ENCODE measurements at places on chromosomes 1 and 21.

GRCh38 chr1:234620272-234621126 lies 10.5 kb upstream of the IRF2BP2 start:
- DNase-seq: no peak

DNA sequence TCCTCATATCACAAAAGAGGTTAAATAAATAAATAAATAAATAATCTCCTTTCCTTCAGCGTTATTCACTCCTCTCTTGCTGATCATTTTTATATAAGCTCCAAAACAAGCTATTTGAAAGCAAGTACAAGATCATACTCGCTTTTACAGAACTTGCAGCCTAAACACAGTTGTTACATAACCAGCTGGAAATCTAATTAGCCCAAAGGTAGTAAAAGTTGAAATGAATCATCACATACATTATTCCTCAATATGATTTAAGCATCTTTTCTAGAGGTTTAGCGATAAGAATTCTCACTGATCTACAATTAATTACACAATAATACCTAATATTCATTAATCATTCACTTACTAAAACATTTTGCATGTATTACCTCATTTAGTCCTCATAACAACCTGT lies 160.2 kb downstream of the COP1 start:
- DNase-seq: no peak

GRCh38 chr1:215079456-215079855 lies 3.1 kb upstream of the KCNK2 start:
- DNase-seq: no peak

DNA sequence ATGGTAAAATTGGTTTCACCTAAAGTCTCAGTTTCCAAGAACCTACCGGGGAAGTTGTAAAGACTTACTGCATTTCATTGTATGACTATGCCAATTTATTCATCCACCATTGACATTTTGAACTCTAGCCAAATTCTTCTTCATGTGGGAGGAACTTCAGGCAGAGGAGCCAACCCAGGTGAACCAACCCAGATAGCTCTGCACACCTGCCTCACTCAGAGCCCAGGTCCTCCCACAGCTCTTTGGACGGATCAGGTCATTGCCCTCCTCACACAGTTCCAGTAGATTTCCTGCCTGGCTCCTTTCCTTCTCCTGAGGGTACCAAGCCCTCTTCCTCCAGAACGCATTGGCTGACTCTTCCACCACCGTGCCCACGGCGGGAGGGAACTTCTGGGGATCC lies 121.7 kb downstream of the DTL start:
- no peak for DNase-seq

- no peak for DNase-seq
These were observed 771 bp downstream of the RABGAP1L start for GRCh38 chr1:174160109-174160473.

DNA sequence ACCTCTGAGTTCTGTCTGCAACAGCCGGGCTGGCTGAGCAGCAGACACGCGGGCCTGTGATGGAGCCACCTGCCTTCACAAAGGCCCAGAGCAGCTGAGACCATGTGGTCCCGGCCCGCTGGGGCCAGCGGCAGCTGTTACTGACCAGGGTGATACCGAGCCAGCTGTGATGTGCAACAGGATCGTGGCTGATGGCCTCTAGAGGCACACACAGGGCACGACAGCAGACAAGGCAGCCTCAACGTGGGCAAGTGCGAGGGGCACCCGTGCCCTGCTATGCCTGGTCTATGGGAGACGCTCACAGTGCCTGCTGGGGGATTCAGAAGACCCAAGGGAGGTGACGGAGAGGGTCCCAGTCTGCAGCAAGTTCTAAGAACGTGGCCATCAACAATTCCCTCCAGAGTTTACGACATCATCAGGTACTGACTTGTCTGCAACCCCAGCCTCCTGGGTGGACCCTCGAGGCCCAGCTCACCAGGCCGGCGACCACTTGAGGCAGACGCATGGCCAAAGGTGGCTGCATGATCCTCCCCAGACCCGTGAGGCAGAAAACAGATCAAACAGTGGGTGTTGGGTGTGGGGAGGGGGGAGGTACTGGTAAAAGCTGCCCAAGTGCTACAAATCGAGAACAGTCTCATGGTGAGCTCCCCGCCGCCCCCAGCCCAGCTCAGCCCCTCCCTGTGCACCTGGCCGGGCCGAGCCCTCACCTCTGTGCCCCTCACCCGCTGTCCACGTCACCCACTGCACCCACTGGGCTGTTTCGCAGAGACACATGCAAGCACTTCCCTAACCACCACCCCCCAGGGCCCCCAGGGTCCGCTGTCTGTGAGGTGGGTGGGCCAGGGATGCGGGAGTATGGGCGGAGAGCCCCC lies 6.0 kb downstream of the POFUT2 start:
- DNase-seq: no peak

DNA sequence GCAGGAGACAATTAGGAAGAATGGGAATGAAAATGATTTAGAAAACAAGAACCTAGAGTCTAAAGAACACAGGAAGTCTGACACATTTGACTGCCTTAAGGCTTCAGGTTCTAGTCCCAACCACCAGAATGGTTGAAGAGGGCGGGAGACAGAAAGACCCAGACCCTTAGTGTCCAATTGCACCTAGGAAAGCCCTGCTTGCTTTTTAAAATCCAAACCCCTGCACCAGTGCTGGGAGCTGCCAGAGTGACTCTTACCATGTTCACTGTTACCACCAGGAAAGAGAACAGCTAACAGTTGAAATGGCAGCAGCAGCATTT lies 265 bp downstream of the CD1B start:
- DNase-seq: no peak

GRCh38 chr1:79603843-79604242 lies 597.3 kb upstream of the ADGRL4 start:
- DNase-seq: no peak

DNA sequence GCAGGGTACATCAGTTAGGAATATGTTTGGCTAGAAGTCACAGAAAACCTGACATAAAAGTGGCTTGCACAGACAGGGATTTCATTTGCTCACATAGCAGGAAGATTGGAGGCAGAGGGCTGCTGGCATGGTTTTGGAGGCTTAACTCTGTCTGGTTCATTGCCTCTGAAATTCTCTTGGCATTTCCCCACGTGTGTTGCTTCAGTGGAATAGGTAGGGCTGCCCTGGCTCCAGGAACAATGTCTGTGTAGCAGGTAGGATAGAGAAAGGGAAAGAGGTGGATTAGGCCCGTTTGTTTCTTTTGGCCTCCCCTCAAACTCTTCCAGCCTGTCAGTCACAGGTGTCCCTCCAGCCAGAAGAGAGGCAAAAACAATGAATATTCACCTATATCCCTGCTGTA lies 20.5 kb upstream of the SIPA1L2 start:
- DNase-seq: no peak

- DNase-seq: no peak
These were observed 413.7 kb downstream of the SETD4 start for GRCh38 chr21:35646606-35647005.

GRCh38 chr1:174791863-174792262 lies 207.9 kb upstream of the CACYBP start:
- DNase-seq: no peak

DNA sequence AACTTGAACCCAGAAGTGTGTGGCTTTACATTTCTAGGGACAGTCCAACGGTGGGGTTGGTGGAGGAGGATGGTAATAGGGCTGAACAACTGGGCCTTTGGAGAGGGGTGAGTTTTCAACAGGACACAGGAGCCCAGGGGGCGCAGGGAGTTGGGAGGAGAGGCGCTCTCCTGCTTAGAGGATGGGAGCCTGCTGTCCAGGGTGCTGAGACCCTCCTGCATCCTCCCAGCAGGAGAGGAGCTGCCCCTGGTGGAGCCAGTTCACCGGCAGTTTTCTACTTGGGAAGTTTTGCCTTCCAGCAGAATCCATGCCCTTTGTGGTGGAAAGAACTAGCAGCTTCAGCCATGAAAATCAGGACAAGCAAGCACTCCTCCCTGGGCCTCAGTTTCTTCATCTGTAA lies 8.6 kb downstream of the KCNC4 start:
- DNase-seq: no peak

- DNase-seq: peak; percentile 72
These were observed 83.1 kb downstream of the HHIPL2 start for GRCh38 chr1:222464841-222465210.

DNA sequence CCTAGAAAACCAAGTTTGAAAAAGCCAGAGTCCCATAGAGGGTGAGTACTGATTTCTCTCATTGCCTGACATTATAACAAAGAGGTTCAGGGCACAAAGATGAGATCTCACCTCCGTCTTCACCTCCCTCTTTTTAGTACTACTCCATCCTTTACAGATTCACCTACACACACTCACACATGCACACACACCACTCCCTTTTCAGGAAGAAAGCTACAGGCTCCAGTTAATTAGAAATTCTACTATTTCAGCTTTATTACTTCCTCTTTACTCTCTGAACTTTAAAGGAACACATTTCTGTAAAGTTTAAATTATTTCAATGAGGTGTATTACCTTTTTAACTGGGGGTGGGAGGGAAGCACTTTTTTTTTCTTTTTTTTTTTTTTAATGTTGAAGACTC lies 59.6 kb upstream of the PRDX6 start:
- DNase-seq: no peak

GRCh38 chr1:58409336-58409735 lies 137.2 kb downstream of the OMA1 start:
- DNase-seq: no peak

GRCh38 chr1:169768161-169768560 lies 26.5 kb downstream of the METTL18 start:
- DNase-seq: no peak

GRCh38 chr1:171081763-171082201 lies 8.9 kb upstream of the FMO3 start:
- DNase-seq: no peak

GRCh38 chr1:230940848-230941247 lies 37.8 kb downstream of the TTC13 start:
- no peak for DNase-seq

- no peak for DNase-seq
These were observed 426.6 kb upstream of the ESRRG start for GRCh38 chr1:217149791-217150190.

- no peak for DNase-seq
These were observed 25.7 kb downstream of the ERG start for GRCh38 chr21:38472412-38473108.

GRCh38 chr1:62391369-62391971 lies 45.4 kb upstream of the USP1 start:
- no peak for DNase-seq

DNA sequence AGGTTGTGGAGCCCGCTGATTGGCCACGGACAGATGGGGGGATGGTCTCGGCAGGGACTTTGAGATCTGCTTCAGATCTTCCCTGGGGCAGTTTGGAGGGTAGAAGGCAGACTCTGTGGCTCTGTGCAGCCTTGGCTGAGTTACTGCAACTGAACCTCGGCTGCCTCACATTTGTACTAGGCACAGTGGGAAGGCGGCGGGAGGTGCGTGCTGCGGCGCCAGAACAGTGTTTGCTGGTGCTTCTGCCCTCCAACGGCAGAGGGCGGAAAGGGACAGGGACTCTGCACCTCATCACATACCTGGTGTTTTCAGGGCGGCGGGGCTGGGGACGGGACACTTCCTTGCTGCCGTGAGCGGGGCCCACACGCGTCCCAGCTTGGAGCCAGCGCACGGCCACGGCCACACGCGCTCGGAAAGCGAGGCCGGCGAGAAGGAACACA lies 26.2 kb downstream of the SLC66A1 start:
- no peak for DNase-seq

DNA sequence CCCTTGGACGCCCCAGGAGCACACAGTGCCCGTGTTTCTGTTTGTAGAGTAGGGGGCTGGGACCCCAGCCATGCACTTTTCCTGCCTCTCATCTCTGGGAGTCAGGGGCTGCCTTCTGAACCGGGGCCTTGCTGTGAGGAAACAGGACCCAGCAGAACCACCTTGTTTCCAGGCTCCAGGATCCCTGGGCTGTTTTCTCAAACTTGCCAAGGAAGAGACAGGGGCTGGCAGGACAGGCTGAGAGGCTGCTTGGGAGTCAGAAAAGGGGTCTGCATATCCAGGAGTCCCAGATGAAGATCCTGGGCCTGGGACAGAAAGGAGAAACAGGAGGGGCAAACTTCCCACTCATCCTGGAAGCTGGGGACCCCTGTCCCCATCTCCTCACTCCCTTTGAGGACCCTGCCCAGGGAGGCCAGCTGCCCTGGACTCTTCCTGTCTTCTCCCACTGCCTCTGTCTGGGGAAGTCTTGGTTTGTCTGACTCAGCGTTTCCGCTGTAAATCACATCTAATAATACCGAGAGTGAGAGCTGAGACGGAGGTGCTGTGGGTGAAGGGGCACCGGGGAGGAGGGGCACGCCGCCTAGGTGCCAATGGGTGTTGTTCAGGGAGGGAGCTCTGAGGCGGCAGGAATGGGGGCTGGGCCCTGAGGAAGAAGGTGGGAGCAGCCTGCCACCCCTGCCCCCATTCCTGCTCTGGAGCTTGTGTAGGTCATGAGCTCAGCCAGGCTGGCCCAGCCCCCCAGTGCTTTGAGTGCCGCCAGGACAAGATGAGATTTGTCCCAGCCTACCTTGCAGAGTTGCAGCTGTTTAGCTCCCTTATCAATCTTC lies 16.7 kb downstream of the POU3F1 start:
- DNase-seq: no peak

DNA sequence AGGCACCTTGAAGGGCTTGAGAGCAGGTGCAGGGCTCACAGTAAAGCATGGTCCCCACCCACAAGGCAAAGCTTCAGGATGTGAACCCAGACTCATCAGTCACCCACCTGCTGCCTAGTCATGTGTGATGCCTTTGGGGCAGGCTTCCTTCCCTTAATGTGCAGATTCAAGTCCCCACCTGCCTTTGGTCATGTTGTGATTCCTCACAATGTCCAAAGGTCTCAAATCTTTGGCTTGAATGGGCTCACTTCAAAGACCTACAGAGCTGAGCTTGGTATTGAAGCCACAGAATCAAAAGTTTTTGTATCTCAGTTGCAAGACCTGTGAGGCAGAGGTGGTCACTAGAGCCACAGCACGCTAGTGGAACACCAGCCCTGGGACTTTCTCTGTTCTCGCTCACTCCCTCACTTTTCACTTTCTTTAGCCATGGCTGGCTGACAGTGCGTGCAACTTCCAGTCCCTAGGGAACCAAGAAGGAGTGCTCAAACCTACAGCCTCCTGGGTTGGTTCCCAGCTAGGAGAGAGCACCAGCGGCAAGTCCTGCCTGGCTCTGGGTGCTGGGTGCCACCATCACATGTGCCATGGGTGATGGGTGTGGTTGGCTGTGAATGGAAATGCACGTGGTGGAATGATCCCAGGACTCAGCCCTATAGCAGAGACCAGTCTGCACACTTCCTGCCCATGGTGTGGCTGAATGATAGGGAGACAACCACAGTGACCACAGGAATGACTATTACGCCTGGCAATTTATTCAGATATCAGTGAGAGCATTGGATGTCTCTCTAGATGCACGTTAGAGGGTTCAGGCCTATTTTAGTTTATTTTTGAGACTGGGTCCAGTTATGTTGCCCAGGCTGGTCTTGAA lies 26.4 kb upstream of the CLIC6 start:
- peak; percentile 26 for DNase-seq

GRCh38 chr1:9008236-9008635 lies 18.0 kb downstream of the SLC2A7 start:
- no peak for DNase-seq

DNA sequence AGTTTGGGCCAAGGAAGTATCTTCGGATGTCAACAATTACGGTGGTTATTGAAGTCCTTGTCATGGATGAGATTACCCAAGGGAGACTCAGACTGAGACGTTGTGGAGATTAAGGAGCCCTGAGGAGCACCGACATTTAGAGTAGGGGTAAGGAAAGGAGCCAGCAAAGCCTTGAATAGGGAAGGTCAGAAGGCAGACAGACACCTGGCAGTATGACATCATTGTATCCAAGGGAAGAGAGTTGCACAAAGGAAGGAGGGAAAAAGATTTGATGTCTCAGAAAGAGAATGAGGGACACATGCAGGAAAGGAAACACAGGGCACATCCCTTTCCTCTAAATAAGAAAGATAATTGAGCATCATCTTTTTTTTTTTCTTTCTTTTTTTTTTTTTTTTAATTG lies 11.7 kb downstream of the LAMC2 start:
- no peak for DNase-seq

- DNase-seq: no peak
These were observed 37.2 kb upstream of the DDAH1 start for GRCh38 chr1:85502171-85502570.

Measured in HS-27A (cell line).